Pancreas (tissue), 10 donors: ENCODE measurements at places on chromosomes 5 and 9. TPM values are rescaled to one million over a fixed set of nuclear protein-coding genes. Genes with fewer than 3 reads are reported as not detected.

The EQTN gene
- total RNA-seq: 0.37 TPM

The CCDC69 gene
- 18.1 TPM for total RNA-seq

The ANKDD1B gene
- 0.60 TPM for total RNA-seq

The RELL2 gene
- total RNA-seq: 1.2 TPM

The FLT4 gene
- total RNA-seq: 0.97 TPM

The ESM1 gene
- 0.65 TPM for total RNA-seq

The NR2F1 gene
- 8.1 TPM for total RNA-seq

The DBH gene
- total RNA-seq: not detected

The TLE1 gene
- total RNA-seq: 17.5 TPM

The CTXN3 gene
- total RNA-seq: not detected

The PDE6A gene
- not detected for total RNA-seq

The SPATA31A3 gene
- not detected for total RNA-seq

The DMGDH gene
- total RNA-seq: 1.4 TPM

The SMIM33 gene
- not detected for total RNA-seq

The COL5A1 gene
- 1.2 TPM for total RNA-seq

The SVEP1 gene
- 12.8 TPM for total RNA-seq

The TXNDC8 gene
- not detected for total RNA-seq

The STPG3 gene
- total RNA-seq: not detected

The SLC6A19 gene
- total RNA-seq: 0.22 TPM
